NCI-H526 treated with DMSO at 0.1 percent for 48 hours (cell line): ENCODE measurements at places on chromosomes 3 and 15.
A peak's percentile ranks its signal among the peaks of the same experiment; 100 is the strongest.

DNA sequence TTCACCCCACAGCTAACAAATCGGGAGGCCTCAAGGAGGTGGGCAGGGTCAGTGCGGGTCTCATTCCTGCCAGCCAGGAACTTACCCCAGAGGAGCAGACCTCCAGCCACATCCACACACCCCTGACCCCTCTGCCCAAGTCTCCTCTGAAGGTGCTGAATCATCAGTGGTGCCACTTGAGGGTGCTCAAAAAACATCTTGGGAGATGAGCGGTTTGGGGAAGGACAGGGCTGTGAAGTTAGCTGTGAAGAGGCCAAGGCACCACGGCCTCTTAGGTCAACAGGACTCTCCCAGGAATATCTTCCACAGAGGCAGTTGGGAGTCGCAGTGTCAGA is 1.2 kb downstream of the DAPK2 start:
- no peak for DNase-seq

- DNase-seq: no peak
Observed at GRCh38 chr3:13144163-13145023, 71.2 kb upstream of the IQSEC1 start.

DNA sequence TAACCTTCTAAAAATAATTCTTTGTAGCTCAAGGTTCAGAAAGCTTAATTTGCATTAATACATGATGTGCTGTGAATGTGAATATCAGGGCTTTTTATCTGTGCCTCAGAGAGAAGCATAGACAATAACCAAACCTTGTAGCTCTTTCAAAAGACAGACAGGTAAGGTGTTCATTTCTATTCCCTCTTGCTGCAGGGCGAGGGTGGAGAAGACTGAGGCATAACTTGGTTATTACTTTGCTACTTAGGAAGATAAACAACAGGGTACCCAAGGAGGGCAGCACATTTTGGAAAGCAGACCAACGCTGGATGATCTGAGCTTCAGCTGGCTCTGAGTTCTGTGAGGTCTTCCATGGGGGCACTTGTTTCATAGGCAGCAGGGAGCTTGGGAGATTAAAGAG is 408.6 kb upstream of the RARB start:
- DNase-seq: no peak

GRCh38 chr3:195162033-195162669 is 108.8 kb downstream of the XXYLT1 start:
- DNase-seq: no peak

- DNase-seq: peak; percentile 45
Observed at GRCh38 chr3:195187609-195188425, 83.1 kb downstream of the XXYLT1 start.

DNA sequence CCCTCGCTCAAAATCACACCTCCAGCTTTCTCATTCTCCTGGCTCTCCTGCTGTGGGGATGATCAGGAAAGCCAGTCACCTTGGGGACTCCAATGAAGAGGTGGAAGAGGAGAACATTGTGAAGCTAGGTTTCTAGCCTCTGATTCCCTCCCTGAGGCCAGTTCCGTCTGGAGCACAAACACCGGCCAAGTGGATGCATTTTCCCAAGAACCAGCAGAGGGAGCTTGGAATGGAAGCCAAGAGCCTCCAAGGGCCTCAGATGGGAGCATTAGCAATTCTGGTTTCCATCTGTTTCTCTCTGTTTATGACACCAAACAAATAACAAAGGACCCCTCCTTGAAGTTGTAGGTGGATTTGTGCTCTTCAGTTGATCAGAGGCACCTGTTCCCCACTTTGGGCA is 40.6 kb upstream of the NMNAT3 start:
- DNase-seq: peak; percentile 11

- no peak for DNase-seq
Observed at GRCh38 chr3:106392915-106393314, 524.1 kb upstream of the CBLB start.
